NCI-H2171 (cell line): ENCODE measurements at places on chromosomes 1 and 21.

- no peak for DNase-seq
These were observed 30.1 kb downstream of the SLC1A7 start for GRCh38 chr1:53112271-53112774.

- no peak for DNase-seq
These were observed 7.0 kb downstream of the TMPRSS2 start for GRCh38 chr21:41500931-41501381.

DNA sequence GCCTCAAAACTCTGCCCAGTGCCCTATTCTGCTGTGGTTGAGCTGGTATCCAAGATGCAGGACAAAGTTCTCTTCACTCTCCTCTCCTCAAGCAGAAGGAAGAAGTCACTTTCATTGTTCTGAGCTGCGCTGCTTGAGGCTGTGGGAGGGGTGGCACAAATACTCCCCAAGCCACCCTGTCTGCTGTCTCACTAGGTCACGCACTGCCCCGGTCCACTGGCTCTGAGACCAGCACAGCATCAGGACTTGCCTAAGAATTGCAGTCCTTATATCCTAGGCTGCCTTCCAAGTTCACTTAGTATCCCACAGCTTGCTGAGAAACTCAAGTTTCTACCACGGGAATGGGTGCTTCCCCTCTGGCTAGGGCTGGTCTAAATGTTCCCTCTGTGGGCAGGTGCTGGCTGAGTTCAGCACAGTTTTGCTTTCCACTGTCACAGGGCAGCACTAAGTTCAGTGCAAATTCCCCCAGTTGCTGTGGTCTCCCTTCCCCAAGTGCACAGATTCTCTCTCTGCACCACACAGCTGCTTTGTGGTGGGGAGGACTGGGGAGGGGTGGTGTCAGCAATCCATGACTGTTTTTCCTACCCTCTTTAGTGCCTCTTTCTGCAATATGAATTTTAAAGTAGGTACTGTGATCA lies 32.4 kb downstream of the SLC9C2 start:
- no peak for DNase-seq

GRCh38 chr1:72535470-72535869 lies 253.1 kb upstream of the NEGR1 start:
- no peak for DNase-seq

DNA sequence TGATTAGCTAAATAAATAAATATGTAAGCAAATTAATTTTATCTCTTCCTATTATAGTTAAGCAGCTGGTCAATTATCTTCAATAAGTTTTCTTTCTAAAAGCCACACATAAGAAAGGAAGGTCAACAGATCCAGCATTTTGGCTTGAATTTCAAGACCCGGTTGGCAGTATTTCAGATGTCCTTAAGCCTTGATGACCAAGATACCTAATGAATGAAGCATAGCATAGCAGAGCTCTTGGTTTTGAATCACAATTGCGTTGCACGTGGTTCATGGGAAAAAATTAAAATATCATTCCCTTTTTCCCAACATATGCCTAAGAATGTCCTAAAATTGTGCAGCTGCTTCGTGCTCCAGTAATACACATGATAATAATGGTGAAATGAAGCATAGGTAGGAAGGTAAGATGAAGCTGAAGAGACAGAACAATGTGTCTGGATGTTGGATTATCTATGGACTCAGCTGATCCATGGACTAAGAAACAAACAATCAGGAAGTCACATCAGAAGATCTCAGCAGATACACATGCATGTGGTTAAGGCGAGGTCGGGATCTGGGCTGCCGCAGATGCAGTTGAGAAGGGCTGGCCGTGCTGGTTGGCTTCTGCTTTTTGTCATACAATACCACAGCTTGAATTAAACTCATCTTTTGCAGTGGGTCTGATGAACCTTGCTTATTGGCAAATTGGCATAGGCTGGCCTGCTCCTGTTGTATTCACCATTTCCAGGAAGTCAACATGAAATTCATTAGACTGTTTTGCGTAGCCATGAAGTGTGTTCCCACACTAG lies 284.9 kb upstream of the RUNX1 start:
- no peak for DNase-seq

- no peak for DNase-seq
These were observed 365.6 kb upstream of the ADGRL2 start for GRCh38 chr1:81435175-81435574.

DNA sequence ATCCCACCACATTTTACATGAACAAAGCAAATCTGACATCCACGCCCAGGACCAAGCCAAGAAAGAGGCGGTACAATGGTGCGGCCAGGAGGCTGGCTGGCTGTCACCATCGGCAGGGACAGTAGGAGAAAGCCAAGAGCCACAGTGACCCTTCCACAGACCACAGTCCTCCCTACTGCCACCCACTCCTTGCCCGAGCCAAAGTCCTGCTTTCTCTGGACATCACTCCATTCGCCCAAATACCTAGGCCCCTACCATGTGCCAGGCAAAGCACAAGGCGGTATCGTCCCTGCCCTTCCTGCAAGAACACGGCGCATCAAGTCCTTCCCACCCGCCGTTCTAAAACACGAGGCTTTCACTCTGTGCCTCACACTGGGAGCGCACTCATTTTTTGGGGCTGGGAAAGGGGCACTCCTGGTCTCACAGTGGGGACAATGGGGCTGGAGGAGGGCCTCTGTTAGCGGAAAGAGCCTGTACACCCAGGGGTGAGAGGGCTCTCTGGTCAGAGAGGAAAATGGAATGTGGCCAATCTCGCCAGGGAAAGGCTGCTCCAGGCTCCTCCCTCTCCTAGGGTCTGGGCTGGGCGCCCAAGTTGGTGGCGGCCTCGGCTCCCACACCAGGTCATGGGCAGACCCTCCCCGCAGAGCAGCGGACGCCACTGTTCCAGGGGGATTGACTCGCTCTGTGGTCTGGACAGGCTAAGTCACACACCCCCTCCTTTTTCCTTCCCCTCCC lies 26.5 kb downstream of the SSBP3 start:
- DNase-seq: no peak

DNA sequence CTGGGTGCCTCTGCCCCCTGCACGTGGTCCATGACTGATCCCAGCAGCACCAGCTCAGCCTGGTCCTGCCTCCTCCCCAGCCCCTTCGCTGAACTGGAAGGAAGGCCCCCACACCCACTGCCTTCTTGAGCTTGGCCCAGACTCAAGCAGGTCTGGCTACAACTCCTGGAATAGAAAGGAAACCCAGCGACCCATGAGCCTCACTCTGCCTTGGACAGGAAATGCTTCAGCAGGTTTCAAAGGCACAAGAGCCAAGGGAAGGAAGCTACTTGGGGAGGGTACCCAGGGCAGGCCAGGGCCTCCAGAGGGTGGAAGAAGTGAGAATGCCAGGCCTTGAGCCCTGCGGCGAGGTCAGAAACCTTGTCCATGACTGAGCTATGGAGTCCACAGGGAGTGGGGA lies 35.9 kb upstream of the RD3 start:
- DNase-seq: no peak

- no peak for DNase-seq
These were observed 28.5 kb upstream of the TMEM200B start for GRCh38 chr1:29152046-29152805.

- DNase-seq: no peak
These were observed 57.0 kb downstream of the YARS1 start for GRCh38 chr1:32759997-32760623.

DNA sequence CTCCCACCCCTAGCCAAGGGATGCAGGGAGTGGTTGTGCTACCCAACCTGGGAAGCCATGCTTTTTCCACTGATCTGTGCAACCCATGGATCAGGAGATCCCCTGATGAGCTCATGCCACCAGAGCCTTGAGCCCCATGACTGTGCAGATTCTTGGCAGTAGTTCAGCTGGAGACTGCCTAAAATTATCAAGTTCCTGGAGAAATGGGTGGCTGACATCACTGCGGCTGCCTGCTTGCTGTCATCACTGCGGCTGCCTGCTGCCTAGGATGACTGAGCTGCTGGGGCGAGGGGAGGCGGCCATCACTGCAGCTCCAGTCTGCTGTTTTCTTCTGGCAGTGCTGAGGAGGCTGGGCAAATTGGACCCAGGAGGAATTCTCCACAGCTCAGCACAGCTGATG lies 159.2 kb downstream of the AGBL4 start:
- DNase-seq: no peak

DNA sequence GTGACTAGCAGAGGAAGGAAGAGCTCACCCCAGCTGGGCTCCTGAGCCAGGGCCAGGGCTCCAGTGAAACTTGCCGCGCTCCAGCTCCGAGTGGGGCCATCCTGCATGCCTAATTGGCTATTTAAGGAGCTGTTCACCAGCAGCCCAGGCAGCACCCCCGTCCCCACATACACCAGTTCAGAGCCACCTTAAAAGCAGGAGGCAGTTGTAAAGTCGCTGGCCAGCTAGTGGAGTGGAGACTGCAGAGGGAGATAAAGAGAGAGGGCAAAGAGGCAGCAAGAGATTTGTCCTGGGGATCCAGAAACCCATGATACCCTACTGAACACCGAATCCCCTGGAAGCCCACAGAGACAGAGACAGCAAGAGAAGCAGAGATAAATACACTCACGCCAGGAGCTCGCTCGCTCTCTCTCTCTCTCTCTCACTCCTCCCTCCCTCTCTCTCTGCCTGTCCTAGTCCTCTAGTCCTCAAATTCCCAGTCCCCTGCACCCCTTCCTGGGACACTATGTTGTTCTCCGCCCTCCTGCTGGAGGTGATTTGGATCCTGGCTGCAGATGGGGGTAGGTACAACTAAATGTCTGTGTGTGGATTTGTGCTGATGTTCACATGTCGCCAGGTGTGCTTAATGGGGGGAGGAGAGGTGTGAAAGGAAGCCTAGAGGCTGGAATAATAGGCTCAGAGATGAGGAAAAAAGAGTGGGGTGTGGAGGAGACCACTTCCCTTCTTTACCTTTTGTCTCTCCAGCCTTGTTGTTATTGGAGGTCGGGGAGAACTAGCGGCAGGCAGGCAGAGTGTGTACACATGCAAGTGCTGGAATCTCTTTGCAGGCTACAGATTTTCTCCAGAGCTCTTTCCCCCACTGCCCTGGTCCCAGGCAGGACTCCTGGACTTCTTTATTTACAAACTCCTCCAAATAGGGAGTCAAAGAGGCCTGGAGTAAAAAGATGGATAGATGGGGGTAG lies at the start of gene CA14:
TSS of gene CA14 (plus strand) at position 151 of the 962 bp plus-strand sequence. CDS start at position 506, 355 bp downstream.
- DNase-seq: no peak

GRCh38 chr1:31524186-31524901 lies 52.0 kb upstream of the TINAGL1 start:
- DNase-seq: no peak

DNA sequence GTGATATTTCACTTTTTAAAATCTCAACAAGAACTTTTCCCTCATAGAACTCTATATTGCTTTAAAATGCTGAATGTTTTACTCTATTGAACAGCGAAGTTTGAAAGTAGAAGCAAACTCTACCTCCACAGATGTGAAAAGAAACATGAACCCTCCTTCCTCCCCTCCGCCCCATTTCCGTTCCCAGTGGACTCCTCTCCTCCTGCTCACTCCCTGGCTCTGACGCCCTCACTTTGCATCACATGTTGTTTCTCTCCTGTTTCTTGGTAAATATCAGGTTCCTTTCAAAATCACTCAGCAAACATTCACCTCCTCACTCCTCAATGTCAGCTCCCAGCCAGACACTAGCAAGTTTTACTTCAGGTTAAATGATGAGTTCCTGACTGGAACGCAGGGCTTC lies 34.6 kb downstream of the KCNH1 start:
- DNase-seq: peak; percentile 34

- DNase-seq: no peak
These were observed 19.2 kb upstream of the EDEM3 start for GRCh38 chr1:184773762-184774320.

- no peak for DNase-seq
These were observed 15.8 kb downstream of the MYBPH start for GRCh38 chr1:203159844-203160243.

- DNase-seq: no peak
These were observed 1.4 kb upstream of the PAFAH2 start for GRCh38 chr1:25999041-25999800.

DNA sequence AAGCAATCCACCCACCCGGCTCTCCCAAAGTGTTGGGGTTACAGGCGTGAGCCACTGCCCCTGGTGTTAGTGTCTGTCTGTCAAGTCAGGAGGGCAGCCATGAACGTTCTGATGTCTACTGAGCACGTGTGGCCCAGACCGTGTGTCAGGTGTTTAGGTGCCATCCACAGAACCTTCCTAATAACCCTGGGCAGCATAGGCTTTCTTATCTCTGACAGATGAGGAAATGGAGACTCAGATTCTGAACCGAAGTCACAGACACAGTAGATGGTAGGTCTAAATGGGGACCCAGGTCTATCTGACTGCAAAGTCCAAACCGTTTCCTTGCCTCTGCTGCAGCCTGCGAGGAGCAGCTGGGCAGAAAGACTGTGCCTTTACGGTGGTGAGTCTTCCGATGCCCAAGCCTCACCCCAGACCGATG lies 622 bp upstream of the IL6R start:
- DNase-seq: no peak

DNA sequence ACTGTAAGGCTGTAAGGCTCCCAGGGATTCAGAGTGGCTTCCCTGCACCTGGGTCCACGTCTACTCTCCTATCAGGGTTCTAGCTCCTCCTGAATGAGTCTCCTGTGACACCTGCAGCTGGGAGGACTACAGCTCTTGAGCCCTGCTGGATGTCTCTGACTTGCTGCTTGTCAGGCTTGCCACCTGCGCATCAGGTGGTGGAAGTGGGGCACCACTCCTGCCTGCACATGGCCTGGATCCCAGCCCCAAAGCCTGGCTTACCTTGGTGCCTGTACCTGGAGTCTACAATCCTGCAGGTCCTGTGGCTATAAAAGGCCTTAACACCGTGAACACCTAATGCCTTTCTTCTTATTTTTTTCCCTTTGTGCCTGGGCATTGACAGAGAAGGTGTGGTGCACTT lies 82.2 kb downstream of the FAM78B start:
- DNase-seq: no peak
